ENCODE measurements at places on chromosomes 3 and 15. TPM values are rescaled to one million over a fixed set of nuclear protein-coding genes. Genes with fewer than 3 reads are reported as not detected.

Gene PIGZ
- total RNA-seq: 1.4 TPM

Gene FETUB
- not detected for total RNA-seq

Gene MGLL
- 6.8 TPM for total RNA-seq

Gene NUTM1
- total RNA-seq: 0.07 TPM

- no peak overlapping the region for H3K27ac ChIP-seq
- H3K4me1 ChIP-seq: no peaks in the 10 kb centered on the region
- H3K4me3 ChIP-seq: no peak overlapping the region
- no peak for DNase-seq
- peaks cover 58% of the 10 kb centered on the region for H3K36me3 ChIP-seq
Measured at GRCh38 chr3:139378587-139379241, 10.7 kb downstream of the COPB2 start.

- H3K27ac ChIP-seq: no peak overlapping the region
- no peaks in the 10 kb centered on the region for H3K27me3 ChIP-seq
- no peaks in the 10 kb centered on the region for H3K36me3 ChIP-seq
Measured at GRCh38 chr15:93644595-93644994, 555.6 kb upstream of the RGMA start.

Gene GP9
- not detected for total RNA-seq

DNA sequence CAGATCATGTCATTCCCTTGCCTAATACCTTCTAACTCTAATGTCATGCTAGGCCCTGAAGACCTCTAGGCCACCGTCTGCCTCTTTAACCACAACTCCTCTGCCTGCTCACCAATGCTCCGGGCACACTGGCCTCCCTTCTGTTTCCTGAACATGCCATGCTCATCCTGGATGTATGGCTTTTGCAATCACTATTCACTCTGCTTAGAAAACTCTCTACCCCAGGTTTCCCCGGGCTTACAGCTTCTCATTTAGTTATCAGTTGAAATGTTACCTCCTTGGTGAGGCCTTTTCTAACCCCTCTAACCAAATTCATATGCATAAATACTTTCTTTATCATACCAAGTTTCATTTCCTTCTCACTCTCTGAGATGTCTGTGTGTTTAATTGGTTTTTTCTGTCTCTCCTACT lies 727.8 kb upstream of the CFAP20DC start:
- no peaks in the 10 kb centered on the region for H3K36me3 ChIP-seq
- no peaks in the 10 kb centered on the region for H3K27me3 ChIP-seq
- 0 out of 2 replicates have a peak, but pooled peaks cover 3% of the 10 kb centered on the region for H3K4me1 ChIP-seq
- no peak overlapping the region for H3K4me3 ChIP-seq

DNA sequence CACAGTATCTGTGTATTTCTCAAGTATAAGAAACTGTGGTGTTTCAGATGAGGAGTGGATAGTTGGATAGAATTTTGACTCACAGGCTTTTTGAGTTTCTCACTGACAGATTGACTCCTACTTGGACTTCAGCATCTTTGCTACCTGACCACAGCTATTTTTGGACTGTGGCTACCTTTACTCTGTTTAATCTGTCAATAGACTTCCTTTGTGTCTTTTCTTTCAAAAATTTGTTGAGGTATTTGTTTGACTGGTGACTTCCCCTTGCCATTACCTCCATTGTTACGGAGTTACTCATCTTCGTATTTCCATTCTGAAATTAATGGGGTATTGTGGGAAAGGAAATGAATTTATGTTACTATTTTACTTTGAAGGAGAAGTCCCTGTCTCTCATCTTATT lies 123.8 kb downstream of the AGBL1 start:
- H3K27me3 ChIP-seq: no peaks in the 10 kb centered on the region
- H3K27ac ChIP-seq: no peak overlapping the region
- H3K4me3 ChIP-seq: no peak overlapping the region
- no peak for DNase-seq

GRCh38 chr3:112384769-112385168 lies 51.8 kb downstream of the CD200 start:
- no peak for DNase-seq
- H3K36me3 ChIP-seq: no peaks in the 10 kb centered on the region
- H3K27ac ChIP-seq: no peak overlapping the region
- H3K4me1 ChIP-seq: no peaks in the 10 kb centered on the region
- H3K4me3 ChIP-seq: no peak overlapping the region

DNA sequence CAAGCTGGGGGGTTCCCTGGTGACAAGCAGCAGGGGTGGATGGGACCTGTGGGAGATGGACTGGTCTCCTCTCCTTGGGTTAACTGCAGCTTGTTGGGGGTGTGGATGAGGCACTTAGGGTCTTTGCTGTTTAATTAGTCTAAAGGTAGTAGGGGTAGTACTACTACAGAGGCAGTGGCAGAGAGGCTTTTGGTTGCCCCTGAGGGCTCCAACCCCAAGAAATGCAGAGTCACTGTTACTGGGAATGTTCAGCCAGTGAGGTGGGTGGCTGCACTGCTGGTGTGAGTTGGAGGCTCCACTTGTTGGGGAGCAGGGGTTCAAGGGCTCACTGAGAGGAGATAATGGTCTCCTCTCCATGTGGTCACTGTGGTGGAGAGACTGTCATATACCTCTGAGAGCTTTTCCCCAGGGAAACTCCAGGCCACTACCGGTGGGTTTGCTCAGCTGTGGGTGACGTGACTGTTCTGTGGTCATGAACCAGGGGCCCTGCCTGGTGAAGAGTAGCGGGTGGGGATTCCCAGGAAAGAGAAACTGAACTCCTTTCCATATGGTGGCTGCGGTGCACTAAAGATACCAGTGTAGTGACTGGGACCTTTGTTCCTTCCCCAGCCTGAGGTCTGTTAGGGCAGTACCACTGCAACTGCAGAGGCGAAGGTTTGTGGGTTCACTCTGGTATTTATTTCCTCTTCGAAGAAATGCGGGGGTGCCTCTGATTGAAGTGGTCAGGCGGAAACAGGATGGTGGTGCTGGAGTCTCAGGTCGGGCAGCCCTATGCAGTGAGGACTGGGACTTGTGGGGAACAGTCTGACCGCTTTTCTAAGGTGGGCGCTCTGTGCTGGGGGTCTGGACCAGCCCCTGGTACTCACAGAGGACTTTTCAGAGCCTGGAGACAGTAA lies 68.9 kb upstream of the TNFSF10 start:
- no peak overlapping the region for H3K27ac ChIP-seq
- no peak for DNase-seq

Gene CELF6
- 0.52 TPM for total RNA-seq

Gene GOLGA6L7
- not detected for total RNA-seq

Gene CHRNA5
- total RNA-seq: 25.2 TPM

Gene MGA
- 28.9 TPM for total RNA-seq

DNA sequence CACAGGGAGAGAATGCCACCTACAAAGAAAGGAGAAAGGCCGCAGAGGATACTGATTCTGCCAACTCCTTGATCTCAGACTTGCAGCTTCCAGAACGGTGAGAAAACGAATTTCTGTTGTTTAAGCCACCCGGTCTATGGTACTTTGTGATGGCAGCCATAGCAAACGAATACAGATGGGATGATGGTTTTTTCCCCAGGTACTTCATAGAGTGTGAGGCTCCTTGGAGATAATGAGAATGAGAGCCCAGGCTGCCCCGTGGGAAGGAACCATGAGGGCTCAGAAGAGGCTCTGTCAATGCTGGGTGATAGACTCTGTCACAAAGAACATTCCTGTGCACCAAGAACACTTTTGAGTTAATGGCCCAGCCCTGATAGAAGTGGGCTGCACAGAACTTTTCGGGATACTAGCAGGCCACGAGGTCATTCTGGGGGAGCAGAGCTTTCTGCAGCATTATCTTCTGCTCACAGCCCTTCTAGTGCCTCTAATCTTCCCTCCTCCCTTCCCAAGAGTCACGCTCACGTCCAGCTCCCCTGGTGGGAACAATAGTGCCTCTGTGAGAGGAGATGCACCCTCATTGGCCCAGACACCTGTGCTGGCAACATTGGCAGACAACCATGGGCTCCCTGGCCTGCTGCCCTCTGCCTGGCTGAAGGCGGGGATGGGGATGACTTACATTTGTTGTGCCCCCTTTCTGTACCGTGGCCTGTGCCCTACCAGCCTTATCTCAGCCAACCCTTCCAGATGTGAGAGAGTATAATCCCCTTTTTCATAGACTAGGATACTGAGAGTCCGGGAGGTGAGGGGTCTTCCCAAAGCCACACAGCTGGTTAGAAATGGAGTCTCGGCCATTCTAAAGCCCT lies 5.2 kb upstream of the RLBP1 start:
- H3K36me3 ChIP-seq: no peaks in the 10 kb centered on the region
- no peak for DNase-seq
- H3K4me1 ChIP-seq: peaks cover 12% of the 10 kb centered on the region
- H3K27me3 ChIP-seq: no peaks in the 10 kb centered on the region

DNA sequence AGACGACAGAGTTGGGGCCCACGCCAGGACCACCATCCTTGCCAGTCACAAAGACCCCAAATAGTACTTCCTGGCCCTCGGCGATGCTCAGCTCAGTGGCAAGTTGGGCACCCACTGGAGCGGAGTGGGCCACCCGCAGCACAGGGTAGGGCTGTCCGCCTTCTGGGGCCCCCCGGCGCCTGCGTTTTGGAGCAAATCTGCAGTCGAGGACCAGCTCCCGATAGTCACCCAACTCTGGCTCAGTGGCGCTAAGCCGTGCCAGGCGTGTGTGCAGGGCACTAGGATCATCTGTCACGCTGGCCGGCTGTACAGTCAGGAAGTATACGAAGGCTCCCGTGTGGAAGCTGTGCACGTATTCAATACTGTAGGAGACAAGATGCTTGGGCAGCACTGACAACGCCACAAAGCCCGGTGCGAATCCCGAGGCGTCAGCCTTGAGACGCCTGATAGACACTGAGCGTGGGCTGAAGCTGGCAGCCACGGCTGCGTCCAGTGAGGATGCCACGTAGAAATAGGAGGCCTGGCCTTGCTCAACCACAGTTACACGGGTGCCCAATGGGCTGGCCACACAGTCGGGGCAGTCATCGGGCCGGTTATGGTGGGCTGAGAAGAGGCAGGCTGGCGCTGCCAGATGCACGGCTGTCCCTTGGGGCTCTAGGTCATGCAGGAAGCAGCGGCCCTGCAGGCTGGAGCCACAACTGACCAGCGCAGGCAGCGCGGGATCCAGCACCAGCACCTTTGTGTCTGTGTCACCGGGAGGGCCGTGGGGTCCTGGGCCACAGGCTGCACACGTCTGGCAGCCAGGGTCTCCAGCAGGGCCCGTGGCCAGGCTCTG lies 945 bp downstream of the MST1R start:
- peaks cover 86% of the 10 kb centered on the region for H3K4me1 ChIP-seq
- peaks cover 5% of the 10 kb centered on the region for H3K36me3 ChIP-seq
- DNase-seq: no peak
- no peaks in the 10 kb centered on the region for H3K27me3 ChIP-seq
- H3K27ac ChIP-seq: peak overlapping the region; percentile 89
- peak overlapping the region; percentile 75 for H3K4me3 ChIP-seq

Gene SH2D7
- total RNA-seq: not detected

- H3K27me3 ChIP-seq: no peaks in the 10 kb centered on the region
- H3K4me3 ChIP-seq: no peak overlapping the region
- no peaks in the 10 kb centered on the region for H3K4me1 ChIP-seq
Measured at GRCh38 chr3:107128946-107129345, 248.3 kb upstream of the CCDC54 start.

DNA sequence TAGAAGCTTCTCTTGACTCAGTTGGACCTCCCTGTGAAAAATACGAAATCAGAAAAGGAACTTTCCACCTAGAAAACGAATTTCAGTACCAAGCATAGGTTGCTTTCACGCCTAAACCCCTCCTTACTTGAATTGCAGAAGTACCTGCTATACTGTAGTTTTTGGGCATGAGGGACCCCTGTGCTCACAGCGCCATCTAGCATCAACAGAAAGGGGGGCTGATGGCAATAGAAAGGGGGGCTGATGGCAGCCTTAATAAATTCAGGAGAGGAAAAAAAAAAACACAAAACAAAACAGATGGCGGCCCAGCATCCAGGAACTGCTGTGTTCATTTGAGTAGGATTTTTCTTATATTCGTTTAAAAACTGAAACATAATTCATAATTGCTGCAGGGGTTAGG lies 96.7 kb downstream of the NPAP1 start:
- no peaks in the 10 kb centered on the region for H3K36me3 ChIP-seq
- DNase-seq: no peak
- H3K27me3 ChIP-seq: no peaks in the 10 kb centered on the region
- no peaks in the 10 kb centered on the region for H3K4me1 ChIP-seq
- no peak overlapping the region for H3K4me3 ChIP-seq

DNA sequence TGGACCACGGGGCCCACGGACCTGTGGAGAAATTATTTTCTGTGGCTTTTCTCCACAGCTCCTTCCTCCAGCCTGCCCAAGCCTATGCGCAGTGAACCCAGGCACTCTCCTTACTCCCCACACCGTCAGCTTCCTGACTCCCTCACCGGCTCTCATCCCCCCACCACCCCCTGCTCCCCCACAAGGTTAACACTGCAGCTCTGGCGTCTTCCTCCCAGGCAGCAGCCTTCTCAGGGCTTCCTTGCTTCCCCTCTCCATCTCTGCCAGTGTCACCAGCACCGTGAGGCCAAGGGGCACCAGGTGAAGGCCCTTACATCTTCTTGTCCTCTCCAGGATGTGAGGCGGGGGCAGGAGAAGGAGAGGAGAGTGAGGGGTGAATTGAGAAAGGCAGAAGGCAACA lies 168.3 kb upstream of the TLE3 start:
- H3K27ac ChIP-seq: no peak overlapping the region
- H3K4me1 ChIP-seq: peaks cover 5% of the 10 kb centered on the region
- H3K27me3 ChIP-seq: peaks cover 20% of the 10 kb centered on the region

DNA sequence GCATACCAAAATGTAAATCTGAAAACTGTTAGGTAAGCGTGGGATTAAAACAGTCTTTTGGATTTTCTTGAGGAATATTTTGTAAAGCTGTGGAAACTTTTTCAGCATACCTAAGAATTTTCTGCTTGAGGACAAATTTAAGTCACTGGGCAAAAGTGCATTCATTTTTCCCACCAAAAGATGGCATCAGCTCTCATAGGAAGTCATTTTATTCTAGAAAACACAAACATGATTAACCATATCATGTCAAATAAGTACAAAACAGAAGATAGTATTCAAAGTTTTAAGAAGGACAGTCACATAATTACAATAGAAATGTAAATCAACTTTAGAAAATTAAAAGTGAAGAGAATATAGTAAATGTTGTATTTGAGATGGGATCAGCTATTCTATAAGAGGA lies 63.5 kb downstream of the SLC49A4 start:
- no peak overlapping the region for H3K27ac ChIP-seq
- no peak overlapping the region for H3K4me3 ChIP-seq
- peak; percentile 15 for DNase-seq
- H3K36me3 ChIP-seq: no peaks in the 10 kb centered on the region
- no peaks in the 10 kb centered on the region for H3K4me1 ChIP-seq
- H3K27me3 ChIP-seq: no peaks in the 10 kb centered on the region
